ENCODE measurements at places on chromosomes 11 and 22.

DNA sequence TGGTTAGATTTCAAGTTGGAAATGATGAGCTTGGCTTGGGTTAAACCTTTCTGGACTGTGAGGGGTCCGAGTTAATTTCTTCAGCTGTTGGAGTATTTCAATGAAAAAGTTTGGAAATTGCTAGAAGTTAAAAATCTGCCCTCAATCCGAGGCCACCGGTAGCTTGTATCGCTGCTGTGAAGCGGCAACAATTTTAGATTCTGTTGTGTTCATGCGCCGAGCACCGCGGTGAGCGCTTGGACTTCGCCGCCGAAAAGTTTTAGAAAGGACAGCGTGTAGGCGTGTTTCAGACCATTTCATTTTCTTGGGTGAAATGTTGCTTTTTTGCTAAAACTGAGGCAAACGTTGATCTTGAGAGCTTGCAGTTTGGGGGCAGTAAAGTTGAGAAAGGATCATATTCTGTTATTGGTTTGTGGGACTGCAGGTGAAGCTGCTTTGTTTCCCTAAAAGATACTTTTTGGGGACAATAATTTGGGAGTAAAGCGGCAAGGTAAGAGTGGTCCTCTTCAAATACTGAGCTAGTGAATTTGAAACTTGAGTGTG is 928 bp downstream of the FBXO7 start:
- DNase-seq, result peak; percentile 43

DNA sequence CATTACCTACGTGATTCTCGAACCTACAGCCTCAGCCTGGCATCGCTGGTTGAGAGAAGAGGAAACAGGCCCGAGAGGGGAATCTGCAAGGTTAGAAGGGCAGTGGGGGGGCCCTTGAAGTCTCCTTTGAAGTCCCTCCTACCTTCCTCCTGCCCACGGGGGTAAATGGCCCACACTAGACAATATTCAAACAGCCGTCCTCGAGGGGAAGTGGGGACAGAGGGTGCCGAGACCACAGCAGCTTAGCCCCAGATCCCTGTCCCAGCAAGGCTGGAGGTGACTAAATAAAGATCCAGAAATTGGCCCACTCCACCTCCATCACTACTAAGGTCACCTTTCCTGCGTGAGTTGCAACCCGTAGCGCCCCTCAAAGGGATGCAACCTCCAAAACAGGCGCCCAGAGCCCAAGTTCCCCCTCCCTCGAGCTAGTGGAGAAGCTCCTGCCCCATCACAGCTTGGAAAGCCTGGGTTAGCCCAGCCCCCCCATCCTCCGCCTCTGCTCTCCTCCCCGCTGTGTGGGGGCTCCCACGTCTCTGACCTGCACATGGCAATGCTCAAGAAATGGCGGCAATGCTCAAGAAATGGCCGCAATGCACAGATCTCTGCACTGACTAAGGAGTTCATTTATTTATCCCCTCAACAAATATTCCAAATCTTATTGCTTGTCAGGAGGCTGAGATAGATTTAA is 788 bp upstream of the RASL10A start:
- DNase-seq, result no peak

DNA sequence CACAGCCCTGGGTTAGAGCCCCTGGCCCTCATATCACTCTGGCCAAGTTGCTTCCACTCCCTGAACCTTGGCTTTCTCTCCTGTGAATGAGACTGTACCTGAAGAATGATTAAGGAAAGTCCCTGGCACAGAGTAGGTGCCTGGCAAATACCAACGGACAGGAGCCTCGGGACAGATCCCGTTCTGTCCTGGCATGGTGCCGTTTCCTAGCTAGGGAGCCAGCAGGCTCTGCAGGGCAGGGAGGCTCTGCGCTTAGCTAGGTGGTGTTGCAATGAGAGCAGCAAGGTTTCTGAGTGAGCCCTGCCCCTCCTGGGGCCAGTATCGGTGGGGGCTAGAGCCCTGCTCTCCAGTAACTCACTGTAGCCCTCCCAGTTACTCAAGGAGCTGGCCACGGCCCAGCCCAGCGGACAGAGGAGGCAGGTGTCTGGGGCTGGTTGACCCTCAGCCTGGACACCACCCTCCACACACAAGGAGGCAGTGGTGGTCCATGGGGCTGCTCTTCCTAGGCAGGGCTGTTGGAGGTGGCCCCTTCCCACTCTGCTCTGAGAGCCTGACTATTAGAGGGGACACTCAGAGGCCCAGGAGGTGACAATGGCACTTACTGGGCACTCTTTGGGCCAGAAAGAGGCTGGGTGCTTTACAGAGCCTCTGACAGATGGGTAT is 74.4 kb downstream of the NFAM1 start:
- no peak for DNase-seq

DNA sequence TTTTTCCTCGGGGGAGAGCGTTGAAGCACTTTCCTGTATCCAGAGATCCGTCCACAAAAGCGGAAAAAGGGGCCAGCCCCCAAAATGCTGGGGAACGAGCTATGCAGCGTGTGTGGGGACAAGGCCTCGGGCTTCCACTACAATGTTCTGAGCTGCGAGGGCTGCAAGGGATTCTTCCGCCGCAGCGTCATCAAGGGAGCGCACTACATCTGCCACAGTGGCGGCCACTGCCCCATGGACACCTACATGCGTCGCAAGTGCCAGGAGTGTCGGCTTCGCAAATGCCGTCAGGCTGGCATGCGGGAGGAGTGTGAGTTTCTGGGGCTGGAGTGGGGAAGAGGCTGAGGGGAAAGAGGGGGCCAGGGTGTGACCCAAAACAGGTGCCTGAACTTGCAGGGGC is 2.6 kb downstream of the NR1H3 start:
- DNase-seq, result no peak

Data from activated CD4-positive, alpha-beta memory T cell treated with anti-CD3 and anti-CD28 coated beads for 36 hours (primary cell).